ENCODE measurements at places on chromosomes 6 and 20.
A peak's percentile ranks its signal among the peaks of the same experiment; 100 is the strongest.

DNA sequence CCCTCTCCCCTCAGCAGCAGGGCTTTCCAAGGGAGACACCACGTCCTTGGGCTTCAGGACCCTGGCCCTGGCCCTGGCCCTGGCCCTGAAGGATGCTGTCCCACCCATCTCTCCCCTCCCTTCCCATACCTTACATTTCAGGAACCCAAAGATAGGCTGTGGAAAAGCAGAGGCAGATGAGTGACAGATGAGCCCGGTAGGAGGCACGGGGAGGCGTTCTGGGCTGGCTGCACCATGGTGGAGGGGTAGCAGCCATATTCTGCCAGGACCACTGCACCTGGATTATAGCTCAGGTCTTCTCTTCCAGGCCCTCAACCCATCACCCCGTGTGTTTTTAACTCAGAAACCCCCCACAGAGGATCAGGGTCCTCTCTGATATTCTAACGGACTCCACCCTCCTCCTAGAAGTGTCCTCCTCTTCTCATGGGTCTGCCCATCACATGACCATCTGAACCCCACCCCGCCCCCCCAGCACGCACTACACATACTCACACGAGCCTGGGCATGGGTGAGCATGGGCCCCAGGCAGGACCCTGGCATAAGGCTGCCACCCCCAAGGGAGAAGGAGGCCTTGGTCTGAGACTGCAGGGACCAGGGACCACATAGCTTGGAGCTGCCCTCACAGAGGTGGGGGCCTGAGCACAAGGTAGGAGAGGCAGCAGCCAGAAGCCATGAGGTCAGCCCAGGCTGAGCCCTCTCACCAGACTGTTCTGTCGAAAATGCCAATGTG lies 220.8 kb upstream of the CDH4 start:
- no peak for DNase-seq

DNA sequence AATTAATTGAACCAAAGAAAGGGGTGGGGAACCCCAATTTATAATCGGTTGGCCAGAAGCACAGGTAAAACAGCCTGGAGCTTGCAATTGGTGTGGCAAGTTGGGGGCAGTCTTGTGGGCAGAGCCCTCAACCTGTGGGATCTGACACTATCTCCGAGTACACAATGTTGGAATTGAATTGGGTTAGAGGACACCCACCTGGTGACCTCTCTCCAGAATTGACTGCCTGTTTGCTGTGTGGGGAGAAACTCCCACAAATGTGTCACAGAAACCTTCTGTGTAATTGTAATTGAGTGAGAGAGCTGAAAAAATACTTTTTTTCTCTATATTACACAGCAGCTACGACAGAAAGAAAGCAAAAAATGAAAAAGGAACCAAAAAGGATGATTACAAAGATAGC lies 53.0 kb upstream of the FAM83C start:
- DNase-seq, result no peak

GRCh38 chr20:50368813-50369224 lies 141.4 kb upstream of the PTPN1 start:
- no peak for DNase-seq

DNA sequence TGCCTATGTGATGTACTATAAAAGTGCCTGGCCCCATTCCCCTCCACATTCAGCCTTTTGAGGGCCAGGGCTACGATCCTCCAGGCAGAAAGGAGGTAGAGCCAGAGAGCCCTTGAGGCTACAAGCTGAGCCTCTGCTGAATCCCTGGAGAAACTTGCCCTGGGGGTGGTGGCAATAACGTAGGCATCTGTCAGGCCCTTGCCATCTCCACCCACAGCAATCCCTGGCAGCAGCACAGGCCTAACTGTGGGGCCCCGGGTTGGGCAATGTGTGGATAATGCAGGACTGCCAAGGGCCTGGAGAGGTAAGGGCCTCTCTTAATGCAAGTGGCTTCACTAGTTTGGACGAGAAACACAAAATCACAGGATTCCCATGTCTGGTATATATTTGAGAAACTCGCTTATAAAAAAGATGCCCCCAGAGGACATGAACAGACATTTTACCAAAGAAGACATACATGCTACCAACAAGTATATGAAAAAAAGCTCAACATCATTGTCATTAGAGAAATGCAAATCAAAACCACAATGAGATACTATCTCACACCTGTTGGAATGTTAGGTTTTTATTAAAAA lies 99.0 kb downstream of the QRSL1 start:
- no peak for DNase-seq

DNA sequence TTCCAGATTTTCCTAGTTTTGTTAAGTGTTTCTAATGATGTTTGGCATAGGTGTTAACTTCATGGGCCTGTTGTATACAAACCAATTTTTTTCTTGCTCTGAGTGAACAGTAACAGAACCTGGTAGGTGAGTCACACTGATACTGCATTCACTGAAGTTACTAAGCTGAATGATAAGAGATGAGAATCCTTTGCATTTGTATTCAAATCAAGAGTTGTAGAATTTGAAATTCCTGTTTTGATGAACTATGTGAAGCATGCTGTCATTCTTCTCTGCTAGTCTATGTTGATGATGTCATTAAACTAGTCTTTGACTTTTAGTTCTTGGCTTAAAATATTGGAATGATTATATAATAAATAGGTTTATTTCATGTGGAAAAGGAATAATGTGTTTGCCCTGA lies 37.9 kb downstream of the PTPRA start:
- no peak for DNase-seq

DNA sequence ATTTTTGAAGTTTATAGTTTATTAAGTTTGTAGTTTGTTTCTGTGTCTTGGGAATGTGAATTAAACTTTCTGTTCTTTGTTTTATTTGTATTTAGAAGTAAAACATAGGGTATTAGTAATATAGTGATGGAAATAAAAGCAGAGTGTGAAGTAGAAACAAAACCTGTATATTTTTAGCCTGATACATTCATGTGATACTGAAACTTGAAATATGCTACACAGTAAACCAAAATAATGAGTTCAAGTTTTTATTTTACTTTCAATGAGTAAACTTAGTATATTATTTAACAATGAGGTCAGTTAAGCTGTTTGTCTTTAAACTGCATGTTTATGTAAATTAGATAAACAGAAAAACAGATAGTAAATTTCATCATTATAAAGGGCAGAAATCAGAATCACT lies 1592.6 kb downstream of the GRIK2 start:
- no peak for DNase-seq

GRCh38 chr6:36676141-36677058 lies 2.1 kb upstream of the CDKN1A start:
- no peak for DNase-seq

DNA sequence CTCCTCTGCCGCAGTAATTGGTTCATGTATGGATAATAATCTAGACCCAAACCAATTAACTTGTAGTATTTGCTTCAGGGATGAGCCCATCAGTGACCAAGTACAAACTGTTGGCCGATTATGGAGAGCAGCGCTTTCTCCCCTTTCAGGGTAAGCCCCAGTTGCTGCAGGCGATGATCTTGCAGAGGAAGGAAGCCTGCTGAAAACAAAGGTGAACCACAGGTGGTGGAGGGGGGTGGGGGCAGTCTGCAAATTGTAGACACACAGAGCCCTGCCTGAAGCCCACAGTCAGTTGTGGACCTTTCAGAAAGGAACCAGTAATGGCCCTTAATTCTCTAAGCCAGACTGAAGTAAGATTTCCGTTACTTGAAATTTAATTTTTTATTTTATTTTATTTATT lies 167.9 kb upstream of the JARID2 start:
- DNase-seq, result no peak

DNA sequence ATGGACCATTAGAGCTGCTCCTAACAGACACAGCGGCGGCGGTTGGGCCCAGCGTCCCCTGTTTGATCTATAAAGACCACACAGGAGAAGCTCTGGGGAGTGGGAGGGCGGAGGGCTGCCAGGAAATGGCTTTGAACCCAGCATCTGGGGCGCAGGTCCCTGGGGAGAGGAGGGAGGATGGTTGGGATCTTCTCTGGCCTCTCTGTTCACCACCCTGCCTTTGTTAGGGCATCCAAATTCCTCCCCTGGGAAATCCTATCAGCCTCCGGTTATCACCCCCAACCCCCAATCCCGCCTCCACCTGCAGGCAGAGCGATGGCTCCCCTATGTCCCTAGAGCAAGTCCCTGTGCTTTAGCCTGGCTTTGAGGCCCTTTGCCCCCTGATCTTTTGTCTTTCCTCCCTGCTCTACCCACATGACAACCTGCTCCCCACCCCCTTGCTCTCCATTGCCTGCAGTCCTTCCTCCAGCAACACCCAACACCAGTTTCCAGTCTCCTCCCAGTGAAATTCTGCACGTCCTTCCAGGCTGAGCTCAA lies 7.1 kb downstream of the XKR7 start:
- DNase-seq, result peak; percentile 34

DNA sequence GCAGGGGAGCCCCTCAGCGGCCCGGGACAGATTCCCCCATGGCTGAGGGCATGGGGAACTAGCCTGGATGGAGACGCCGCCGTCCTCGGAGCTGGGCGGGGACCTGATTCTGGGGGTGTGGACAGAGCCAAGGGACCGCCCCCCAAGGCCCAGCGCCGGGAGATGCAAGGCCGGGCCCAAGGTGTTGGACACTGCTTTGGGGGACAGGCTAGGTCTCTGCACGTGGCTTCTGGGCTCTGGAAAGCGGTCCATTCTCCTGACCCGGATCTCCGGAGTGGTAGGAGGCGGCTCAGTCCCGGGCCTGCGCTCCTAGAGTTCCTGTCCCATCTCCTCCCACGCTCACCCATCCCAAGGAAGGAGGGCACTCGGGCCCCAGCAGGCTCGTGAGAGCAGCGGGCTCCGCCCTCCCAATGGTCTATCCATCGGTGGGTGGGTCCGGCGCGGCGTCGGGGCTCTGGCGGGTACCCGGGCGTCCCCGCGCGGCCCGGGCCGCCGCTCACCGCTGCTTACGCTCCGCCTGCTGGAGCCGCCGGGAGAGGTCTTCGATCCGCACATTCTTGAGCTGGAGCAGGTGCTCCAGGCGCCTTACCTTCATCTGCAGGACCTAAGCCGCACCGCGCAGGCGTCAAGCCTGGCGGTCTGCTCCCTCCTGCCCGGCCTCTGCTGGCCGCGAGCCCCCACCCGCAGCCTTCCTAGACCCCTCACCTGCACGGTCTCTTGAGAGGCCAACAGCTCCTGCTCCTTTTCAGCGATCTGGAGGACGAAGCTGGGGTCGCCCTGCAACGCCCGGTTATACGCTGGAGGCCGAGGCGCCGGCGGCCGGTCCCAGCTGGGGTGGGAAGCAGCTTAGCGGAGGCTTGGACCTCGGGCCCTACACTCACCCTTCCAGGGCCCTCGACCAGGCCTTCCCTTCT lies 3.3 kb downstream of the SPEF1 start:
- no peak for DNase-seq

DNA sequence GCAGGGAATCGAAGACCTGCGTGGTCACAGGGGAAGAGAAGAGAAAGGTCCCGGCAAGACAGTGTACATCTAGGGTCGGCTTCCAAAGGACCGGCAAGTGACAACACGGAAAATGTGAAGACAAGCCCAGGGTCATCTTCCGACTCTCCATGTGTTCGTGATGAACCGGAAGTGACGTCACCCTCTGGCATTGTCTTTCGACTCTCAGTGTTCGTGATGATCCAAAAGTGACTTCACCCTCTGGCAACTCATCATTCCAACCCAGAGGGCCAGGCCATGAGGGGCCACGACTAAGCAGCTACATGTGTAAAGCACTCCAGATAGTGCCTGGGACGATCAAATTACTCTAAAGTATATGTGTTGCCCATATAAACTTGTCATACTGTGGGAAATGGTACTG lies 290.8 kb downstream of the THBS2 start:
- no peak for DNase-seq

GRCh38 chr6:137763886-137764285 lies 103.2 kb upstream of the TNFAIP3 start:
- DNase-seq, result no peak

GRCh38 chr6:133701633-133702331 lies 187.1 kb upstream of the TCF21 start:
- peak; percentile 50 for DNase-seq

GRCh38 chr6:142523515-142524375 lies 221.9 kb downstream of the ADGRG6 start:
- no peak for DNase-seq

- peak; percentile 46 for DNase-seq
Measured at GRCh38 chr6:143232849-143233248, 172.2 kb downstream of the AIG1 start.

- no peak for DNase-seq
Measured at GRCh38 chr6:46312654-46313053, 141.9 kb upstream of the ENPP5 start.

DNA sequence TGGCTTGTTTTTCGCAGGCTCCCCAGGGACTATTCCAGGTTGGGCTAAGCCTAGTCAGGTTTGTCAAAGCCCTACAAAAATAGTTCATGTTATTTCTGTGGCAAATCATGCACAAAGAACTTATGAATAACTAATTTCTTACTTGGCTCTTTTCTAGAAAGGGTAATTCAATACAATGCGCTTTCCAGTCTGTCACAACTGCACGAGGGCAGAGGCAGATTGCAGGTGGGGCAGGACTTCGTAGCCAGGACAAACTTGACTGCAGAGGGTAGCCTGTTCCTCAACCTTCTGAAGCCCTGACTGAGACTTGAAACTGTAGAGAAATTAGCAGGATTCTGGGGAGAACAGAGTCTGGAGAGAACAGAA lies 253.5 kb downstream of the QKI start:
- DNase-seq, result no peak

DNA sequence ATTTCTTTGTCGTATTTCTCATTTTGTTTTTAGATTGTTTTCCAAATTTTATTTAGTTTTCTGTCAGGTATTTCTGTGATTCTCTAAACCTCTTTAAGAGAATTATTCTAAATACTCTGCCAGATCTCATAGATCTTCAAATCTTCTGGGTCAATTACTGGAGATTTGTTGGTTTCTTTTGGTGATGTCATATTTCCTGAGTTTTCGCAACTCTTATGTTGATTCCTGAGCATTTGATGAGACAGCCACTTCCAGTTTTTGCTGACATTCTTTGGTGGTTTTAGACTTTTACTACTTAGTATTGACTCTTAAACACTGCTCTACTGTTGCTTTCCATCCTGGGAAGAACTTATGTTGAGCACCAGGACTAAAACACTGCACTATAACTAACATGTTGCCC lies 21.9 kb downstream of the ADGB start:
- peak; percentile 60 for DNase-seq

- no peak for DNase-seq
Measured at GRCh38 chr6:74578339-74578738, 627.5 kb downstream of the COL12A1 start.

DNA sequence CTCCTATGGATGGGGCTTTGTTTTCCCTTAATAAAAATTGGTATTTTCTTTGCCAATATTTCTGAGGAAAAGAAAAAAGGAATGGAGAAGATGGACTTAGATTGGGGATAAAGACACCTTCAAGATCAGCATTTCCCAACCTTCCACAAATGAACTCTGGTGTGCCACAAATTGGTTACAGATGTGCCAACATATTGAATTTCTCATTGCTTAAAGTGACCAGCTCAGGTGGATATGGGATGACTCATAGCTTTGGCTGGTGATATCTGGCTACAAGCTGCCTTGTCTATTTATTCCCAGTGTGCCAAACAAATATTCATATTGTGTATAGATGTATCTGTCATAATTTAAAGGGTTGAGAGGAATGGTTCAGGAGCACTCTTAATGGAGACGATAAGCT lies 32.5 kb downstream of the THEMIS start:
- no peak for DNase-seq

GRCh38 chr6:18203786-18204185 lies 48.6 kb downstream of the KDM1B start:
- DNase-seq, result no peak

- DNase-seq, result no peak
Measured at GRCh38 chr20:60354024-60354580, 395.9 kb downstream of the CDH26 start.

Data from NB4 (cell line).